ENCODE measurements at places on chromosomes 7 and 10.

- DNase-seq: no peak
These were observed 21.8 kb upstream of the POU6F2 start for GRCh38 chr7:38955892-38956291.

- DNase-seq: peak; percentile 29
These were observed 72.2 kb downstream of the DAGLB start for GRCh38 chr7:6375348-6376101.

GRCh38 chr7:46522354-46522906, 601.4 kb upstream of the IGFBP3 start:
- no peak for DNase-seq

DNA sequence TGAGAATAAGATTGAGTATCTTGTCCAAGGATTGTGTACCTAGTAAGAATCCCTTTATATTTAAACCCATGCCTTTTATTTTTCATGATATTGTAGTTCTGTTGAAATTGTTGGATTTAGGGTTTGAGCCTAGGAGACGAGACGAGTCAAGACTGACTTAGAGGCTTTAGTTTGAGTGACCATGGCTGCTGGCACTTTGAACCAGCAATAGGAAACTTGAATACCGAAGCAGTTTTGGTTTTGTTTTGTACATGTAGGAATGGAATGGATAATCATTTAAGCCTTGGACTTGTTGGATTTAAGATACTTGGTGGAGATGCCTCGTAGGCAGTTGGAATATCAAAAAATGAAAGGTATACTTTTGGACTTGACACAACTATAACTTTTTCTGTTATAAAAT, 229.0 kb downstream of the BICC1 start:
- DNase-seq: no peak

DNA sequence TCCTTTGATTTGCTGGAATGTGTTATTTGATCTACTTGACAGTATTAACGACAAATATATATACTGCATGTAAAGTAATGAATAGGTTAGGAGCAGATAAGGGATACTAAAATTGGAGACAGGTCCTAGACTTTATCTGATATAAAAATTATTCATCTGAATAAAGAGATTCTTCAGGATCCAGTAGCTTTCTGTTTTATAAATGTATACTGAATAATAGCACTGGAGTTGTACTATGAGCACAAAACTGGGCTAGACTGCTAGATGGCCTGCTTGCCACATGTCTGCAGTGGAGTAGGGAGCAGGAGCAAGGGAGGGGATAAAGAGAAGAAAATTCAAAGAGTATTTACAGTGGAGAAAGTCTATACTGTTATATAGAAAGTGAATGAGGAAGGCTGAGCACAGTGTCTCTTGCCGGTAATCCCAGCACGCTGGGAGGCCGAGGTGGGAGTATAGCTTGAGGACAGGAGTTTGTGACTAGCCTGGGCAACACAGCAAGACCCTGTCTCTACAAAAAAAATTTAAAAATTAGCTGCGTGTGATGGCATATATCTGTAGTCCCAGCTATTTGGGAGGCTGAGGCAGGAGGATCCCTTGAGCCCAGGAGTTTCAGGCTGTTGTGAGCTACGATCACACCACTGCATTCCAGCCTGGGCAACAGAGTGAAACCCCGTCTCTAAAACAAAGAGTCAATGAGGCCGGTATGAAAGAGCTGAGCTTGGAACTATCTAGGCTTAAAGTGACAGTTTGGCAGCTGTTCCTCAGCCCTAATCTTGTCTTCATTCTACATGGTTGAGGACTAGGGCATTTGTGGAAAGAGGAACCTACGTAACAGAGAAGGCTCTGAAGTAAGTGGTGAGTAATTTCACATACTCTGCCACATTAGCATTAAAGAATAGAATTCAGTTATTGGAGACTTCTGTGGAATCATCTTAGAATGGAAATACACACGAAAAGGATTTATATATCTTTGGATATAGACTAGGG, 41.8 kb downstream of the CD36 start:
- no peak for DNase-seq

DNA sequence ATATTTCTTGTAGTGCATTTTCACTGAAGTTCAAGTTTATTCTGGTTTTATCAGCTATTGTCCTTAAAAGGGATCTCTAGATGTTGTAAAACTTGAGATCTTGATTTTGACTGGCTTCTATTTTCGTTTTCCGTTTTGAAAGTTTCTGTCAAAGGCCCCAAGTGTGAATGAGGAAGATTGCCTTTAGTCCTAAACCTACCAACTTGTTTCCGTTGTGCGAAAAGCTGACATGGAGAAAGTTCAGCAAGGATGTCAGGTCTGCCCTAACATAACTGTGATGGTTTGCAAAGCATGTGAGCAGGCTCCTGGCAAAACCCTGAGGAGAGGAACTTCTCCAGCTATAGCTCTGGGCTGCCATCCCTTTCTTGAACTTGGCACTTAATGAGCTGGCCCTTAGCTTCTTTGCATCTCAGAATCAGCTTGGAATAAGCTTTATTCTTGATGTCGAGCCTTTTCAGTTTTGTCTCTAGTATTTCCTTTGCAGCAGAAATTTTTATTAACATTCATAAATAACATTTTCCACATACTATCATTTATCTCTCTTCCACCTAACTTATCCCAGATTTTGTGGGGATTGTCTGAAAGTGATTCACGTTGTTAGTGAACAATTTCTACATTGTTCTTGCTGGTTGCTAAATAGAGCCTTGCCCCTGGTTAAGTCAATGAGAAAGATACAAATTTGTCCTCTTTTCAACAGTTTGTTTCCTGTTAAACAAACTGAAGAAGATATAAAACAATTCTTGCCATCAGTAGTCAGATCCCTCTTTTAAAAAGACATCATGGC, 559.4 kb downstream of the SUGCT start:
- no peak for DNase-seq
